Stimulated activated CD4-positive, alpha-beta T cell treated with anti-CD3 and anti-CD28 coated beads, Interleukin-12 subunit alpha, Interleukin-12 subunit beta, amount 100 ng/mL, for 4 hours (primary cell): ENCODE measurements at places on chromosomes 5 and 9.

DNA sequence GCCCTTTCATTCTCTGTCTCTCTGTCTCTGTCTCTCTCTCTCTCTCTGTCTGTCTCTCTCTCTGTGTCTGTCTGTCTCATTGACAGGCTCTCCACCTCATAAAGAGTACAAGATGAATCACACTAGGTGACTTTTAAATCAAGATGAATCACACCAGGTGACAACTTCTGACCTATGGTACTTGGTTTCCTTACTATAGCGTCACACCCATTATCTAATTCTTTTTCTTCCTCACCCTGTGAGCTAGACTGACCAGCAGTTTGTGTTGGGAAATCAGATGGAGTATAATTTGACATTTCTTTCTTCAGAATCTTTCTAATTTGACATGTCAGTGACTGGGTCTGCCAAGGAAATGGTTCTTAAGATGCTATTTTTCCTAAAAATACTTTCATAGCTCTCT is 232.9 kb downstream of the ARRDC3 start:
- DNase-seq, result no peak

GRCh38 chr5:33800241-33800950 is 91.4 kb downstream of the ADAMTS12 start:
- DNase-seq, result no peak

GRCh38 chr9:125341566-125341965 is 79.9 kb downstream of the GAPVD1 start:
- no peak for DNase-seq

DNA sequence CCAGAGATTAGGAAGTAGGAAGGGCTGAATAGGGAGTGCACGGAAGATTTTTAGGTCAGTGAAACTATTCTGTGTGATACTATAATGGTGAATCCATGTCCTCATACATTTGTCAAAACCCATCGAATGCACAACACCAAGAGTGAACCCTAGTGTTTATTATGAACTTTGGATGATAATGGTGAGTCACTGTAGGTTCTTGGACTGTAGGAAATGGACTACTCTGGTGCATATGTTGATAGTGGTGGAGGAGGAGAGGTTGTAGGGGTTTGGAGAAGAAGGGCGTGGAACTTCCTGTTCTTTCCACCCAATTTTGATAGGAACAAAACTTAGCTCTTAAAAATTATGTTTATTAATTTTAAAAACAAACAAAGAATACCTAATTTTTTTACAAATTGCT is 14.3 kb downstream of the CTSL start:
- DNase-seq, result no peak

DNA sequence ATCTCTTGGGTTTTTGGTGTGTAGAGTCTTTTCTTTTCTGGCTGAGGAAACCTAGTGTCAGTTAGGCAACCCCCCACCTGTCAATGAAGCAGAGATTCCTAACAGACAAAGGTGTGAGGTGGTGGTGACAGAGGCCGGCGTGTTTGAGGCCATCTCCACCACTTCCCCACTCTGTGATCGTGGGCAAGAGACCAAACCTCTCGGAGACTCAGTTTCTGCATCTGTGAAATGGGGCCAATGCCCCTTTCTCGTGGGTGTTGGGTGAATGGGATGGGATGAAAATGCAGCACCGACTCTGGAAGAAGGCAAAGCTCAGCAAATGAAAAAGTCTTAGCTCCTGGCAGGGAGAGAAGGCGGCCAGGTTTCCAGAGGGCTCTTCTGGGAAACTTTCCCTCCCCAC is 807 bp downstream of the FAM163B start:
- DNase-seq, result no peak

GRCh38 chr9:5288591-5288990 is 15.9 kb downstream of the RLN2 start:
- DNase-seq, result no peak

- DNase-seq, result no peak
Observed at GRCh38 chr5:27125856-27126255, 87.5 kb upstream of the CDH9 start.

- no peak for DNase-seq
Observed at GRCh38 chr9:128870128-128870940, 11.4 kb downstream of the KYAT1 start.

- no peak for DNase-seq
Observed at GRCh38 chr9:113542006-113542405, 78.5 kb downstream of the RGS3 start.

DNA sequence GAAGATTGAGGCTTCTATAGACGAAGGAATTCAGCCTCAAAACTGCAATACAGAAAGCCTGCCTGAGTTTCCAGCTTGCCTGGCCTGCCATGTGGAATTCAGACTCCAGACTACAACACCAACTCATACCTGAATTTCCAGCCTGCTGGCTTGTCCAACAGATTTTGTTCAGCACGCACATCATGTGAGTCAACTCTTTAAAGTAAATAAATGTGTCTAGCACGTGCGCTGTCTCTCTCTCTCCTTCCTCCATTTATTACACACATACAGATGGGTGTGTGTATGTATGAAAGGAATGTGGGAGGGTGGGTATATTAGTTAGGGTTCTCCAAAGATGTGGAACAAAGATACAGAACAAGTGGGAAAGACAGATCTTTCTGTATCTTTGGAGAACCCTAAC is 82.4 kb upstream of the TAS2R1 start:
- no peak for DNase-seq

- no peak for DNase-seq
Observed at GRCh38 chr9:38025166-38025565, 43.9 kb downstream of the SHB start.

DNA sequence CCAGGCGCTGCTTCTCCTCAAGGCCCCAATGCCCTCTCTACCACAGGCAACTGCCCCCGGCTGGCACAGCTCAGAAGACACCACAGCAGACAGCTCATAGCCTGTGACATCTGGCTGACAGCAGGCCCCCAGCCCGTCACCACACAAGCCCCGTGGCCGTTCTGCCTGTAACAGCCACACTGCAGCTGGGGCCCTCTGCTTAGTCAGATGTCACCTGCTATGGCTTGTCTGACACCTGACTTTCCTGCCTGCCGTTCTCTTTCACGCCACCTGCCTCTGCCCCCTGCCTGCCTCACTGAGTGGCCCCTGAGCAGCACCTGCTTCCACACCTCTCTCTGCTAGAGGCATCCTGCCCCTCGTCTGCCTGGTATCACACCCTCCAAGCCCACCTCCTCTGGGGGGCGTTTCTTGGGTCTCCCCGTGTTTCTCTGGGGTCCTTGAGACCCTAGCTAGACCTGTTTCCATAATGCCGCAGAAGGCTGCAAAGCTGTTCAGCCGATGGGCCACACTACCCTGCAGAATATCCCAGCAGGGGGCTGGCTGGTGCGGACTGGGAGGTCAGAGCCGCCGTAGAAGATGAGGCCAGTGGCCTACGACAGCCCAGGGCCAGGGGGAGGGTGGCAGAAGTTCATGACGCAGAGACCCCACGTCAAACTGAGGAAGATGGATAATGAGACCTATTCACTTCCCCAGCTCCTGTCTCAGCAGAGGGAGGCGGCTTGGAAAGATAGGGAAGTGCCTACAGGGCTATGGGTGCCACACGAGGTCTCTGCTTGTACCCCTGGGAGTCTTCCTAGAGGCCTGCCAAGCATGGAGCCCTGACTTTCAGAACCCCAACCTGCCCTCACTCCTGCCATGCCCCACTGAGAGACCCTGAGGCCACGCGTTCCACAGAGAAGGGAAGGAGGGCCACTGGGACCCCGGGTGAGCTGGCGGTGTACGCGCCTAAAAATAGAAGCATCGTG is 95.1 kb downstream of the ZNF354C start:
- no peak for DNase-seq

GRCh38 chr5:88924330-88924657 is 41.3 kb upstream of the MEF2C start:
- DNase-seq, result no peak

DNA sequence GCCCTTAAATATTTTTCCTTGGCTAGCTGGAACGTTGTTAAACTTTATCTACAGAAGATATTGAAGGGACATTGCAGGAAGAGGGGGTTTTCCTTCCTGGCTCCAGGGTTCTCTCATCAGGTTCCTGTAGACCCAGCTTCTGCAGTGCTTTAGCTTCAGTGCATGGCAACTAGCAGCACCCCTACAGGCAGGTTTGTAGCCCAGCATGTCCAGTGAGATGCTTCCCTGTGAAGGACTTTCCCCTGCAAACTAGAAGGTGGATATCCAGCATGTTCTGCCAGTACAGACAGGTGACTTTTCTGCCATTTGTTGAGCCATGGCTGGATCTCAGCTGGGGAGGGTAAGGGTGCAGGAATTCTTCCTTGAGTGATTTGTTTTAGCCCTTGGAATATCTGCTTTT is 10.4 kb downstream of the CCL28 start:
- DNase-seq, result no peak

- no peak for DNase-seq
Observed at GRCh38 chr5:96927008-96927407, 8.9 kb upstream of the LNPEP start.

- no peak for DNase-seq
Observed at GRCh38 chr9:134965851-134966250, 48.1 kb upstream of the FCN1 start.

GRCh38 chr9:36551129-36551528 is 21.6 kb upstream of the MELK start:
- DNase-seq, result no peak

GRCh38 chr9:16010221-16010620 is 457.4 kb downstream of the CCDC171 start:
- DNase-seq, result no peak

DNA sequence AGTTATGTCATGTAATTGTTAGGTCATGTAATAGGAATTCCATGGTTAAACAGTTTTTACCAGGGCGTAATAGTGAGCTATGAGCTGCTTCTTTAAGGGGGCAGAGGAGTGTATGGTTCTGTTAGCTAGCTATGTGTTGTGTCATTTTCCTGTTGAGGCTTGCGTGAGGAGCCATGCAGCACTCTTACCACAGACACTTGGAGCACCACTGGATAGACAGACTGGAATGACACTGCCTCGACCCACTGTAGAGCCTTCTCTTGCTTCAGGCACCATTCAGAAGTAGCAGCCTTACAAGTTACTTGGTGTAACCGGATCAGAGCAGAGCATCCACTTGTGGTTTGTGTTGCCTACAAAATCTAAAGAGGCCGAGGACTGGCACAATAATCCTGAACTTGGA is 28.3 kb upstream of the STOM start:
- DNase-seq, result no peak

DNA sequence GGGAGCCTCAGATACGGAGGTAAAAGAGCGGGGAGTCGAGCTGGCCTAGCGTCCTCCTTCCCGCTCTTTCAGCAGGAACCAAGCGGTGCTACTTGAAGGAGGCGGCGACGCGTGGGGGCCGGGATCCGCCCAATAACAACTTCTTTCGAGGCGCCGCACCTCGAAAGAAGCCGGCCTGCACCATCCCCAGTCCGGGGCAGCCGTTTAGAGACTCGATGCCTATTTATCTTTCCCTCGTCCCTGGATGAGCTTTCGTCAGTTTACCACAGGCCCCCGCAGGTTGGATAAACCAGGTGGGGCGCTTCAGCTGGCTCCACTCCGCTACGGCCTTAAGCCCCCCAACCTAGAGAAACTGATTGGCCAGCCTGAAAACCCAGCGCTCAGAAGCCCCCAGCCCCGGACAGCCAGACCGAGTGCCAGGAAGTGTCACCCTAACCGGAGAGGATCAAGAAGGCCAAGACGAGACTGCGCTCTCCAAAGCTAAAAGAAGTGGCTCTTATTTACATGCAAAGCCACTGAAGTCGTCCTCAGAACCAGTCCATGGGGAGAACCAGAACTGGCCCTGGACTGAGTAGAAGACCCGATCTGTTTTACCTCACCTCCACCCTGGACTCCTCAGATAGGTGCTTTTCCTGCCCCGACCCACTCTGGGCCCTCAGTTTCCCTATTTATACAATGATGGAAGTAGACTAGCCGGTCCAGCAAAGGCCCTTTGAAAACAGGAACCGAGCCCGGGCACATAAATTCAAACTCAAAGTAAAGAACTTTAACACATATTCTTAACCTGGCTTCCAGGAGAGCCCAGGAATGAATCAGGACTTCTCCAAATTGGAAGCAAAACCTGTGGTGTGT is 1.4 kb downstream of the HAND1 start:
- no peak for DNase-seq

GRCh38 chr9:91944711-91945110 is 5.3 kb downstream of the ROR2 start:
- no peak for DNase-seq

DNA sequence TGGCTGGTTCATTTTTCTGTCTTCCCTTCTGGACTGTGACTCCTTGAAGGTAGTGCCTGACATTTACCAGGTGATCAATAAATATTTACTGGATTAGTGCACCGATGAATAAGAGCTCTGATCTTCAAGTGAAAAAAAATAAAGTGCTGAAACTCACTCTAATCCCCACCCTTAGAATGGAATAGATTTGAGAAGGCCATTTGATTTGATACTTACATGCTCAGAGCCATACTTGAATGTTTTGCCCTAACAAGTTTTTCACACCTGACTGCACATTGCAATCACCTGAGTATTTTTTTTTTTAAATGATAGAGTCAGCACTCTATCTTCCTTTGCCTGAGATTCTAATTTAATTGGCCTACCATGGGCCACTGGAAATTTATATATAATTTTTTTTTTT is 105.7 kb downstream of the LRRC70 start:
- no peak for DNase-seq
